ENCODE measurements at places on chromosomes 12 and 14.

DNA sequence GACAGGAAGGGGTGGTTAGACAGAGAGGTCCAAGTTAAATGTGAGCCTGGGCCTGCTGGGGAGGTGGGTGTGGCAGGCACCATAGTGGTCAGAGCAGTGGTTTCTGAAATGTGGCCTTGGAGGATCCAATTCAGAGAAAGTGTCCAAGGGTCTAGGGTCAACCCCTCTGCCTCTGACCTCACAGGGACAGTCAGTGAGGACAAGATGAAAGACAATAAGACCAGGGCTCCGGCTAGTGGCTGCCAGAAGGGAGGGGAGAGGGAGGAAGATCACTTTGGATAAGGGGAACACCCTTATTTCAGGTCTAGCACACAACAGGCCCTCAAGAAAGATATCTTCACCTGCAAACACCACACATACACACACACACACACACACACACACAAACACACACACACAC, 335.1 kb downstream of the MED13L start:
- DNase-seq: no peak

DNA sequence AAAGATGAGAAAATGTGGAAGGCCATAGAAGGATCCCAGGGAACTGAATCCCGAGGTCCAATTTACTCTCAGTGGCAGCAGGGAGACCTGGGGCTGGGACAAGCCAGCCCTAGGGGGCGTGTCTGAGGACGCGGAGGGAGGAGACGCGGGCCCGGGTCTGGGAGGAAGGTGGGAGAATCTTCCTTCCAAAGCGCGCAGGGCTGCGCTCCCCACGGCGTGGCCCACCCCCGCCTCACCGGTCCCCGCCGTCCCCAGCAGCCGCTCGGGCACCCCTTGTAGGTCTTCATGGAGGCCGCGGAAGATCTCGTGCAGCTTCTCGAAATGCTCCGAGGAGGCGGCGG, 323 bp downstream of the VTI1B start:
- peak; percentile 49 for DNase-seq

- DNase-seq: no peak
Measured at GRCh38 chr12:52495389-52495788, 2.3 kb upstream of the KRT6A start.

- DNase-seq: no peak
Measured at GRCh38 chr14:76331328-76332011, 44.5 kb upstream of the ESRRB start.

GRCh38 chr14:35607380-35607779, 73.4 kb downstream of the INSM2 start:
- DNase-seq: no peak

DNA sequence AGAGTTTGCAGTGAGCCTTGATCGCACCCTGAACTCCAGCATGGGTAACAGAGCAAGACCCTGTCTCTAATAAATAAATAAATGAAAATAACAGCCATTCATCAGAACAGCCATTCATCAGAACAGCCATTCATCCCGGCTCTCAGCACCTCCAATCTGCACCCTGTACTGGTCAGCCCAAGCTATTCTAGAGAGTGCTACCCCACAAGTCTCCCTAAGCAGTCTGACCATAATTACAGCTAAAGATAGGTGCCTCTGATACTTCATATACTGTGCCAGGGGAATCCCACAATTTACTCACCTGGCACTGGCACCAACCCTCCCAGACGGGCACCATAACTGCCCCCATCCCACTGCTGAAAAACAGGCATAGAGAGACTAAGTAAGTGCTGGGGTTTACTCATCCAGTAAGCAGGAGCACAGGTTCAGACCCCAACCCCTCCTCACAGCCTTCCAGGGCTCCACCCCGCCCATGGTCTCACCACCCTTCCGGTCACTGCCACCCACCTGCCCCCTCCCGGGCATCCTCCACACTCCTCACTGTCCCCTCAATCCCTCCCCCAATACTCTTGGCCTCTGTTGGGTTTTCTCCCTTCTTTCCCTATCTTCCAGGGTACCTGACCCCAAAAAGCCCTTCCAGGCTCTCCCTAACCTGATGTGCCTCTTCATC, 15.2 kb upstream of the EIF5 start:
- DNase-seq: no peak

DNA sequence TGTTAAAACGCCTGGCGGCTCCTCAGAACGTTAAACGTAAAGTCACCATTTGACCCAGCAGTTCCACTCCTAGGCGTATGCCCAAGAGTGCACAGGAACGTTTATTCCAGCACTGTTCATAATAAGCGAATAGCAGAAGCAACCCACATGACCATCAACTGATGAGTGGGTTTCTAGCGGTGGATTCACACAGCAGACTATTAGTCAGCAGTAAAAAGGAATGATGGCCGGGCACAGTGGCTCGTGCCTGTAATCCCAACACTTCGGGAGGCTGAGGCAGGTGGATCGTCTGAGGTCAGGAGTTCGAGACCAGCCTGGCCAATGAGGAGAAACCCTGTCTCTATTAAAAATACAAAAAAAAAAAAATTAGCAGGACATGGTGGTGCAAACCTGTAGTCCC, 22.4 kb upstream of the FBRSL1 start:
- no peak for DNase-seq

DNA sequence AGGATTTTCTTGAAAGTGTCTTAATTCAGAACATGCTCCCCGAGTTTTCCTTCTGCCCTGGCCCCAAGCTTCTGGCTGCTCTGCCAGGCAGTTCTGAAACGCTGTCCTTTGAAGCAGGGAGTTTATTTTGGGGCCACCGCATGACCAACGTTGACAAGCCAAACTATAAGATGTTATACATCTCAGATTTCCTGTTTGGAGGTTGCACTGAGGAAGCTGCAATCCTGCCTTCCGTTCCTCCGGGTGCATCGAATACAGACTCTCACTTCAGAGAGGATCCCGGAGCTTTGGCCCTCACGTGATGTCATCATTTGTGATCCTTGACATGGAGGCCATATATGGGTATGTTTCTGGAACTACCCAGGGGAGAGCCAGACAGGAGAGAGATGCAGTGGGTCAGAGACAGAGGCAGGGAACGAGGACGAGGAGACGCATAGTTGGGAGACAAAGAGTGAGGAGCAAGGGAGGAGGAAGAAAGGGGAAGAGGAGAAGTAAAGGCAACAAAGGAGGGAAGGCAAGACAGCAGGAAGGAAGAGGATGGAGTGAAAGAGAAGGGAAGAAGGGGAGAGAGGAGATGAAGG, at the start of gene ASB2:
ASB2 (minus strand) TSS at position 94 of the 581 bp plus-strand sequence. CDS start 12,031 bp downstream, outside the sequence.
- DNase-seq: peak; percentile 61

- DNase-seq: no peak
Measured at GRCh38 chr12:128743916-128744315, 79.8 kb downstream of the SLC15A4 start.

- DNase-seq: no peak
Measured at GRCh38 chr14:30322819-30323218, 236.1 kb upstream of the G2E3 start.

GRCh38 chr12:15883536-15883935, 1.3 kb downstream of the STRAP start:
- no peak for DNase-seq

GRCh38 chr14:93940437-93940836, 13.3 kb downstream of the FAM181A start:
- DNase-seq: no peak

DNA sequence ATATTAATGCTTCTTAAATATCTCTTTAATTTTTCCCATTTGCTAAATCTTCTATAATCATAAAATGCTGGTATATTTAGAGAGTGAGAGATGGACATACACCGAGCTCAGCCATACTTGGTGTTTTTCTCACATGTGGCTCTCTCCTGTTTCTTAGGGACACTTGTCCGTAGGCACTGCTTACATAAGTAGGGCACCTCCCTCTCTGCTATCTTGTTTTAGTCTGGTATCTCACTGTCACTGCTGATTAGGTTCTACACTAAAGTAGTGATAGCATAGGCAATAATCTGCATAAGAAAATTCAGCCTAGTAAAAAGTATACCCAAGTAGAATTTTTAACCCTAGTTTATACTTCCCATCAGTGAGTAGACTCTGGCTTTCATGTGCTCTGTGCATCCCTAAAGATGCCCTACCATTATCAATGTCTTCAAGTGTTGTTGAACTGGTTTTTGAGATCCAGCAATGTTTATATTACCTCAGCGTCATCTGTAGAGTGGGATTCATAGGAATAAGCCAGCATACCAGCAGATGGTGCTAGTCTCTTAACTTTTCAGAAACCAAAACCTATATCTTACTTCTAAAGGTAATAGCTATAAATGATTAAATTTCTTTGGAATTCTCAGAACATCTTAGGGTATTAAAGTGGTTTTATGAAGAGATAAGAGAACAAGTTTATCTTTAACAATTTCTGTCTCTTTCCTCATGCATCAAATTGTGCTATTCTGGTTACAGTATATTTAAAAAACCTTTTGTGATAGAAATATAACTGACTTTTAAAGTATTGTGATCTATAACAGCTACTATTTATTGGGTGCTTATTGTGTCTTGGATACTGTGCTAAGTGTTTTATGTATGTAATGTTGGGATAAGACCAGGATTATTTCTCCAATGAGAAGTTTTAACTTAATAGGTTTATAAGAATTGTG, 32.9 kb downstream of the ARID2 start:
- DNase-seq: no peak
